ENCODE measurements at places on chromosomes 6 and 20.

- DNase-seq, result no peak
Measured at GRCh38 chr6:46116289-46116688, 13.5 kb upstream of the ENPP4 start.

DNA sequence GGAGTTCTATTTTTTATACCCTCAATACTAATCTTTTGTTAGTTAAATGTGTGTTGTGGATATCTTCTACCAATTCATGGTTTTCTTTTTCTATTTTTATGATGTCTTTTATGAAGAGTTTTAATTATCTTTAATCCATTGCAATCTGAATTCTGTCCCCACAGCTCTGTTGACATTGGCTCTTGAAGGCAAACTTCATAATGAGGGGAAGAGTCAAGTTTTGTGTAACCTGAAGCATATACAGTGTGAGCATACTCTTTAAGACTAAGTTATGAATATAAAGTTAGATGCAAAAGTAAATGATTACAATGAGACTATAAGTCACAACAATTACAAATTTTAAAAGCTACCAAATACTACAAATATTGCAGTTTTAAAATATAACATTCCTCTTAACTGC lies 34.2 kb downstream of the RNF217 start:
- DNase-seq, result no peak

GRCh38 chr6:157557559-157557958 lies 176.6 kb downstream of the ZDHHC14 start:
- no peak for DNase-seq

- no peak for DNase-seq
Measured at GRCh38 chr6:164929408-164929977, 379.9 kb downstream of the C6orf118 start.

- DNase-seq, result no peak
Measured at GRCh38 chr6:71902261-71902660, 15.9 kb downstream of the RIMS1 start.

- no peak for DNase-seq
Measured at GRCh38 chr6:159788276-159788675, 1.1 kb downstream of the TCP1 start.

DNA sequence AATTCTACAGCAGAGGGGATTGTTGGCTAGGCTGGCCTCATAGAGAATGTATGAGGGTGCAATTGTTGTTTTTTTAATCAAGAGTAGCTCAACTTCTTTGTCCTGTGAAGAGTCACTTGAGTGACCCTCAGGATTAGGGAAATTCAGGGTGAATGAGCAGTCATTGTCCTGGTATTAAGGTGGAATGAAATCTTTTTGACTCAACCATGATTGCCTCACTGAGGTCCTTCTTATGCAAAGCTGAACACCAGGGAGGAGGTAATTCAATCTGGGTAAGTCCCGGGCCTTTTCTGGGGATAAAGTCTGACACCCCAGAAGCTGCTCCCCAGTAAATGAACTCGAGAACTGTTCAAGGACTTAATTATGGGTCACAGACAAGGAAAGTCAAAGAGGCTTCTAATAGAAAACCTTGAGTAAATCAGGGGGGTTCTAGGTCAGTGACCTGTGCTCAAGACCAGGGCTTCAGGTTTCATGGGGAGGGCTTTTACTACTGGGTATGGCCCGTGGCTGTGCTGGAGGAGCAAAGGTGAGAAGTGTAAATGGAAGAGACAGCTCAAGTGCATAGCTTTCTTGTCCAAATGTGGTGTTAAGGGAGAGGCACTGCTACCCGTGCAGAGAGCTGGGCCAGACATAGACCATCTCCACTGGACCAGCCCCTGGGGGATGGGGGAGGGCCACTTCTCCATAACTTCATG lies 25.3 kb upstream of the ZBTB24 start:
- no peak for DNase-seq

- peak; percentile 66 for DNase-seq
Measured at GRCh38 chr6:69796073-69796641, 653 bp downstream of the LMBRD1 start.

- peak; percentile 71 for DNase-seq
Measured at GRCh38 chr6:136226027-136226673, 24.0 kb downstream of the MTFR2 start.

- no peak for DNase-seq
Measured at GRCh38 chr6:6515691-6516607, 72.6 kb upstream of the LY86 start.
